NCI-H524 treated with DMSO at 0.1 percent for 48 hours (cell line): ENCODE measurements at places on chromosomes 16 and 17.

- no peak for DNase-seq
Measured at GRCh38 chr17:34156741-34157589, 98.1 kb upstream of the CCL2 start.

DNA sequence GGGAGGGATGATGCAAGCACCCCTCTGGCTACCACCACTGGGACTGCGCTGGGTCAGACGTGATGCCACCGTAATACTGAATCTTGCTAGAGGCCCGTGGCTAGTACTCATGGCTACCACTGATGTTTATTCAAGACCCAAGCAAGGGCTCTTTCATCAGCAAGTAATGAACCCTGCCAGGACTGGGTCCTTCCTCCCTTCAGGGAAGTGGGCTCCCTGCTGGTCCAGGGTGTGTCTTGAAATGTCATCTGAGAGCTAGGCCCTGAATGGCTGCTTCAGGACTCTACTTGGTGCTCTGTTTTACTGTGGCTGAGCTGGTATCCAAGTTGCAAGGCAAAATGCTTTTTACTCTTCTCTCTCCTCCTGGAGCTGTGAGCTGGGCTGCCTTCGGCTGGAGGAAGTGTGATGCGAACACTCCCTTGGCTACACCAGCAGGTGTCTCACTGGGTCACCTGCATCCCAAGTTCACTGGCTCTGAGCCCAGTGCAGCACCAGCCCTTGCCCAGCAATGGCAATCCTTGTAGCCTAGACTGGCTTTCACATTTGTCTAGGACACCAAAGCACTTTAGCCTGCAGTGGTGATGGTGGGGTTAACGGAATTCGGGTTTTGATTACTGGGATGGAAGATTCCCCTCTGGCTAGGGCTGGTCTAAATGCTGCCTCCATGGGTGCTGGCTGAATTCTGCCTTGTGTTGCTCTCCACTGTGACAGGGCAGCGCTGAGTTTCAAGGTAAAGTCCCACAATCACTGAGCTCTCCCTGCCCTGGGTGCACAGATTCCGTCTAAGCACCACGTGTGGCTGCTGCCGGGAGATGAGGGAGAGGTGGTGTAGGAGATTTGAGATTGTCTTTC, 98.6 kb downstream of the USP22 start:
- no peak for DNase-seq

- DNase-seq, result peak; percentile 44
Measured at GRCh38 chr16:22195695-22196558, 10.2 kb upstream of the EEF2K start.

- peak; percentile 20 for DNase-seq
Measured at GRCh38 chr17:47718634-47719405, 14.2 kb upstream of the TBX21 start.

DNA sequence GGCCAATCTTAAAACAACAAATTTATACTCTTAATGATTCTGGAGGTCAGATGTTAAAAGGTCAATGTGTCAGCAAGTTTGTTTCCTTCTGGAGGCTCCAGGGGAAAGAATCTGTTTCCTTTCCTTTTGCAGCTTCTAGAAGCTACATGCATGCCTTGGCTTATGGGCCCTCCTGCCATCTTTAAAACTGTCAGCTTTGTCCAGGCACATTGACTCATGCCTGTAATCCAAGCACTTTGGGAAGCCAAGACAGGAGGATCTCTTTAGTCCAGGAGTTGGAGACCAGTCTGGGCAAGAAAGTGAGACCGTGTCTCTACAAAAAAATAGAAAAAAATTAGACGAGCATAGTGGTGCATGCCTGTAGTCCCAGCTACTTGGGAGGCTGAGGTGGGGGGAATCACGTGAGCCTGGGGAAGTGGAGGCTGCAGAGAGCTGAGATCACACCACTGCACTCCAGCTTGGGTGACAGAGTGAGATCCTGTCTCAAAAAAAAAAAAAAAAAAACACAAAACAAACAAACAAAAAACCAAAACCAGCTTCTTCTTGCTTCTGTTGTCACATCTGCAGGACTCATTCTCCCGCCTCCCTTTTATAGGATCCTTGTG, 58.3 kb downstream of the NOS2 start:
- DNase-seq, result no peak

DNA sequence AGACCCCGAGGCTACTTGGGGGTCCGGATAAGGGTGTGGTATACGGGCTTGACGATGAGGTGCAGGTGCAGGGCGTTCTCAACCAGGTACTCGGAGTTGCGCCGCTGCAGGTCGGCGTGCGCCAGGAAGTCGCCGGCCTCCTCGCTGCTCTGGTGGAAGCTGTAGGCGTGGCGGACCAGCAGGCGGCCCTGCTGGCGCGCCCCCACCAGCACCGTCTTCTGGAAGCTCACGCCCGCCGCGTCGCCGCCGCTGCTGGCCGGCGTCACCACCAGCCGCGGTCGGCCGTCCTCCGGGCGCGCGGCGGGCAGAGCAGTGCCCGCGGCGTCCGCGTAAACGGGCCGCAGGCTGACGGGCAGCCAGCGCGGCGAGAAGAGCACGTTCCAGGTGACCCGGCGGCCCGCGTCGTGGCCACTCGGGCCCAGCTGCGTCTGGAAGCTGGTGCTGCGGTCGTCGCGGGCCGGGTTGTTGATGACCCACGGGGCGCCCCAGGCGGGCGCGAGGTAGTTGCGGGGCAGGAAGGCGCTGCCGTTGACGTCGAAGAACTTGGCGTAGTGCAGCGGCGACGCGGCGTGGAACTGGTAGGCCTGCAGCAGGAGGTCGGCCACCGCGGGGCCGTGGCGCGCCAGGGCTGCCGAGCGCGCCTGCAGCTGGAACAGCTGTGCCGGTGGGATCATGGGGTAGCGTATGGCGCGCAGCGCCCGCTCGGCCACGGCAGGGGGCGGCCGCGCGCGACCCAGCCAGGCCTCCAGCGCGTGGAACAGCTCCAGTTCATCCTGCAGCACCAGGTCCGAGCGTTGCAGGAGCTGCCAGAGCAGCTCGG, 4.8 kb downstream of the BTBD17 start:
- no peak for DNase-seq

DNA sequence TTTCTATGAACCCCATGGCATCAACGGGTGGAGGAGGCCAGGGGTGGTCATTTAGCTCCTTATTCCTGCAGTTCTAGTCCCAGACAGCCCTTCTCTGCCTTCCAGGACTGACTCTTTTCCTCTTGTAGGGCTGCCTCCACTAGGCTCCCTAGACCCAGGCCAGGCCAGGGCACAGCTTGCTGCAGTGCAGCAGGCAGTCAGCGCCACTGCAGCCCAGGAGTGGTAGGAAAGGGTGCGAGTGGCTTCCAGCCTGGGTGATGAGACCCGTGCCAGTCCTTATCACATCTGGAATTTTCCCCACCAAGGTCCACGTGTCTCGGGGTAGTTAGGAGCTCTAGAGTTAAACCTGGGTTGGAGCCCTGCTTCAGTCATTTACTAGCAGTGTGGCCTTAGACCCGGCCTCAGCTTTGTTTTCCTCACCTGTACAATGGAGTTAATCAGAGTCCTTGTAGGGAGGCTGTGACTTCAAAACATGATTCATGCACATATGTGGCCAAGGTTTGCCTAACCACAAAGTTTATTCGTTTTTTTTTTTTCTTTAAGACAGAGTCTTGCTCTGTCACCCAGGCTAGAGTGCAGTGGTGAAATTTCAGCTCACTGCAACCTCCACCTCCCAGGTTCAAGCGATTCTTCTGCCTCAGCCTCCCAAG, 4.7 kb downstream of the SLC5A11 start:
- no peak for DNase-seq

GRCh38 chr17:63881935-63882601, at the start of gene GH2:
Gene GH2, minus strand, starts transcription at chr17:63881944. Its CDS starts 143 bp downstream, at chr17:63881801.
- DNase-seq, result no peak

GRCh38 chr16:2856686-2857450, 1.1 kb downstream of the PRSS22 start:
- no peak for DNase-seq

DNA sequence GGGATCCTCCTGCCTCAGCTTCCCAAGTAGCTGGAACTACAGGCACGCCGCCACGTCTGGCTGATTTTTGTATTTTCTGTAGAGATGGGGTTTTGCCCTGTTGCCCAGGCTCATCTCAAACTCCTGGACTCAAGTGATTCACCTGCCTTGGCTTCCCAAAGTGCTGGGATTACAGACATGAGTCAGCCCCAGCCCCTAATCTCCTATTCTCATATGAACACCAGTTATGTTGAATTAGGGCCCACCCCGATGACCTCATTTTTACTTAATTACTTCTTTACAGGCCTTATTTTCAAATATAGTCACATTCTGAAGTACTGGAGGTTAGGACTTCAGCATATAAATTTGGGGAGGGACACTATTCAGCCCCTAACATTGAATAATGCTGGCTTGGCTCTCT, 49.2 kb downstream of the ZNRF1 start:
- no peak for DNase-seq

DNA sequence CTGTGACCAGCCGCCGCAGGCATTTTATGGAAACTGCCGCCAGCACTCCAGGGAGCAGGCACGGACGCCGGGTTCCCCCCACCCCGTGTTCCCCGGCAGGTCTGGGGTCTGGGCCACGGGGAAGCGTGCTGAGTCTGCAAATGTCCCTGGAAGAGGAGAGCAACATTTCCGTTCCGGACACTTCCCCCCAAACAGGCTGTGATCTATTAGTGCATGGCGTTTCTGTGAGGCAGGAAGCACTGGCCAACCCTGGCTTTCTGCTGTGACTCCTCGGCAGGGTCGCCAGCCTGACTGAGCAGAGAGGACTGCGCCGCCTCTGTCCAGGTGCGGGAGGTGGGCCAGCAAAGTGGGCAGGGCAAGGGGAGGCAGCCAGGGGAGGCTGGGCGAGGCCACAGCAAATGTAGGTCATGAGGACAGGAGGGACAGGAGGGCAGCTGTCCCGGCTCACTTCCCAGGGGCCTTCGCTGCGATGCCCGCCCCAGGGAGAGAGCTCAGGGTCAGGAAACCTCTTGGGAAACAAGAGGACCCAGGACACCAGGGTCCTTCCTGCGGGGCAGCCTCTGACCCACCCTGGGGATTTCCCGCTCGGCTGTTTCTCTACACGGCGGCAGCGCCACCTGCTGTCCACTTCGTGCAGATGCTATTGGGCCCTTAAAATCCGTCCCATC, 9.5 kb downstream of the FOXF1 start:
- no peak for DNase-seq

DNA sequence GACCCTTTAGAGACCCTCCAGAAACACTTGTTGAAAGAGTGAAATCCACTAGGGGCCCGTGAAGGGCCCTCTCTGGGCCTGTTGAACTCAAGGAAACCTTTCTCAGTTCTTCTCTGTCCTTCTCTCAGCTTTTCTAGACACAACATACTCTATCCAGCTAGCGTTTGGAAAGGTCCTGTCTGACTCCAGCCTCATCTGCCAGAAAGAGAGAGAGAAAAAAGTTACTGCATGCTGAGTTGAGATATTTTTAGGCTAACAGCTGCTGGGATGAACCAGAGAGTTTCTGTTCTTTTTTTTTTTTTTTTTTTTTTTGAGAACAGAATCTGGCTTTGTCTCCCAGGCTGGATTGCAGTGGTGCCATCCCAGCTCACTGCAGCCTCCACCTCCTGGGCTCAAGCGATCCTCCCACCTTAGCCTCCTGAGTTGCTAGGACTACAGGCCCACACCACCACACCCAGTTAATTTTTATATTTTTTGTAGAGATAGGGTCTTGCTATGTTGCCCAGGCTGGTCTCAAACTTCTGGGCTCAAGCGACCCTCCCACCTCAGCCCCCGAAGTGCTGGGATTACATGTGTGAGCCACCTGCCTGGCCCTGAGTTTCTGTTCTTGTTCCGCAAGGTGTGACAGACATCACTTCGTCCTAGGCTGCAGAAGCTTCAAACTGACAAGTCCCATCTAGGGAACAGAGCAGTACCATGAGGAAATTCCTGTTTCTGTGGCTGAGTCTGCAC, 14.9 kb upstream of the TEX2 start:
- DNase-seq, result no peak

DNA sequence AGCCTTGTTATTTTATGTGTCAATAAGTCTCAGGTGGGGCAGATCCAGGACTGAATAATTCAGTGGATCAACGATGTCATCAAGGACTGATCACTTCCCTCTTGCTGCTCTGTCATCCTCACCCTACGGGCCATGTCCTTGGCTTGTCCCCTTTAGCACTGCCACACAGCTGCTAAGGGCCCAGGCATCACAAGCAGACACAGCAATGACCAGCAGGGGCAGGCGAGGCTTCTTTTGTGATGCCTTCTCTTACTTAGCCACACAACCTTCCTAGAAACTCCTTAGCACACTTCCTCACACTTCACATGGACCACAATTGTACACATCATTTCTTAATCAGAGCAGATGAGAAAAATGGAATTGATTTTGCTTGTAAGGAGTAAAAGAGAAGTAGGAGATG, 356.3 kb upstream of the SOX9 start:
- no peak for DNase-seq

- no peak for DNase-seq
Measured at GRCh38 chr17:58640202-58640601, 51.6 kb downstream of the TEX14 start.

GRCh38 chr17:70086516-70086915, 11.5 kb downstream of the KCNJ16 start:
- DNase-seq, result no peak

DNA sequence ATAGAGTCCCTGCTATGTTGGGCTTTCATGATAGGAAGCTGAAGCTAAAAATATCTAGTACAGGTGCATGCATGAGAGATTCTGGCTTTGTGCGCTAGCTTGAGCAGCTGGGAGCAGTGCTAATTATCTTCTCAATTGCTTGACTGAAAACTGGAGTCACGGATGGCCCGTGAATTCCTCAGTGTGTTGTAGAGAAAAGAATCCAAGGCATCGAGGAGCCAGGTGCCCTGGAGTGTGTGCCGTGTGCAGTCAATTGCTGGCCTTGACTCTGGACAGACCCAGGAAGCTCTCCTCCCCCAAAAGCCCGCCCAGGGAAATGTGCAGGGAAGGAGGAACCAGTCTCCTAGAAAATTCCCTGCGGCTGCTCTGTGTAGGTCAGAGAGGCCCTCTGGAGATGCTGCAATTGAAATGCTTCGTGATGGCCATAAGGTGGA, 14.2 kb downstream of the LGALS3BP start:
- no peak for DNase-seq

DNA sequence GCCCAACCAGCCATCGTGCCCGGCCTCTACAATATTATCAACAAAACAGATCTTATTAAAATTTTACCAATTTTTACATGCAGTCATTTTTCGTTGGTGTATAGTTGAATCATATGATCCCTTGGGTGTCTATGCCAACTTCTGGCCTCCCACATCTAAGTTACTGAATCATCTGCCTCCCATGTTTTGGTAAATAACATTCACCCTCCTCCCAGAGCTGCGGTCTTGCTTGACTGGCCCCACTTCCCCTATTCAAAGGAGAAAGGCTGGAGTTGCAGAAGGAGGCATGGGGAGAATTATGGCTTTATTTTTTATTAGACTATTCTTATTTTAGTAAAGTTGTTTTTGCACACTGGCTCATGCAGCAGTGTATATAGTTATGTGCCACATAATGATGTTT, 18.5 kb upstream of the CCL23 start:
- DNase-seq, result no peak

DNA sequence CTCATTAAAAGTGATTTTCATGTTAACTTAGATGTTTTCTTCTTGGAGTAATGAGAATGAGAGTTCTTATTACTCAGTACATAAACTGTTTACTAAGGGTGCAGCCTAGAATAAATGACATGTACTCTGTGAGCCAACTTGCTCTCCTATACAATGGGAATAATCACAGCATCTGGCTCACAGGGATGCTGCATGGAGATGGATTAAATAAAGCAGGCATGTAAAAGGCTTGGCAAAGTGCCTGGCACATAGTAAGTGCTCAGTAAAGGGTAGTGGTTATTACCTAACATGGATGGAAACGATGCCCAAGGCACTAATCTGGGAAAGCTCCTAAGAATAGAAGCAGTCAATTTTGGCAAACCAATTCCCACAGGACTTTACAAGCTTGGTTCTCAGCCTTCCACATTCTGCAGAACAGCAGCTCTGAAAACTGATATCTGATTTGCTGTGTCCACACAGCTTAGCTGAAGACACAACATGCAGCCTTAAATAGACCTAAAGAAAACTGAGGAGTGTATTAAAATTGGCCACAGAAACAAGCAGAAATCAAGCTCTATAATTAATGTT, 176.1 kb downstream of the ABCC12 start:
- DNase-seq, result no peak
